ENCODE measurements at places on chromosomes 2 and 18.
A peak's percentile ranks its signal among the peaks of the same experiment; 100 is the strongest.

DNA sequence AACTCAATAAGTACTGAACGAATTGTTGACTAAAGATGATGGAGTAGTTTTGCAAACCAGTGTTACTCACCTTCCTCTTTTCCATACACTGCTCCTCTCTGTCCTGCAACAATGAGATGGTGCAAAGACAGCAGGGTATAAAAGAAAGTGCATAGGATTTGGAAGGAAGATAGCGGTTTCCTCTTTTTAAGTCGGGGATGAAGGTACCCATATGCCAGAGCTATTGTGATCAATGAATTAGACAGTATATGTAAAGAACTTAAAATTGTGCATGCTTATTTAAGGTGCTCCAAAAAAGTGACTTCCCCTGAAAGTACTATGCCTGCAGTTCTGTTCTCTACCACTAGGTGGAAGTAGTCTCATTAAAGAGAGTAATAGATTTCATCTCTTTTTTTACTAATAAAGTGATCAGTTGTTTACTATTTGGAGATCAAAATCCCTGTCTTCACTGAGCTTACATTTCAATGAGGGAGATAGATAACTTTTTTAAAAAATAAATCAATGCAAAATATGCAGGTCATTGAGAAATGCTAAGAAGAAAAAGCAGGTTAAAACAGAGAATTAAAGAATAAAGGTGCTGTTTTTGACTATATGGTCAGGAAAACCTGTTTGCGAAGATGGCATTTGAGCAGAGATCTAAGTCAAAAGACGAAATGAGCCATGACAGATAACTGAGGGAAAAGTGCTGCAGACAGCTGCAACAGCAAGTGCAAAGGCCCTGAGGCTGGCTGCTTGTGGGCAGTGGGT lies 339.7 kb upstream of the SLC14A2 start:
- DNase-seq = peak; percentile 44

GRCh38 chr2:27993402-27993787 lies 102.9 kb downstream of the BABAM2 start:
- DNase-seq = no peak

DNA sequence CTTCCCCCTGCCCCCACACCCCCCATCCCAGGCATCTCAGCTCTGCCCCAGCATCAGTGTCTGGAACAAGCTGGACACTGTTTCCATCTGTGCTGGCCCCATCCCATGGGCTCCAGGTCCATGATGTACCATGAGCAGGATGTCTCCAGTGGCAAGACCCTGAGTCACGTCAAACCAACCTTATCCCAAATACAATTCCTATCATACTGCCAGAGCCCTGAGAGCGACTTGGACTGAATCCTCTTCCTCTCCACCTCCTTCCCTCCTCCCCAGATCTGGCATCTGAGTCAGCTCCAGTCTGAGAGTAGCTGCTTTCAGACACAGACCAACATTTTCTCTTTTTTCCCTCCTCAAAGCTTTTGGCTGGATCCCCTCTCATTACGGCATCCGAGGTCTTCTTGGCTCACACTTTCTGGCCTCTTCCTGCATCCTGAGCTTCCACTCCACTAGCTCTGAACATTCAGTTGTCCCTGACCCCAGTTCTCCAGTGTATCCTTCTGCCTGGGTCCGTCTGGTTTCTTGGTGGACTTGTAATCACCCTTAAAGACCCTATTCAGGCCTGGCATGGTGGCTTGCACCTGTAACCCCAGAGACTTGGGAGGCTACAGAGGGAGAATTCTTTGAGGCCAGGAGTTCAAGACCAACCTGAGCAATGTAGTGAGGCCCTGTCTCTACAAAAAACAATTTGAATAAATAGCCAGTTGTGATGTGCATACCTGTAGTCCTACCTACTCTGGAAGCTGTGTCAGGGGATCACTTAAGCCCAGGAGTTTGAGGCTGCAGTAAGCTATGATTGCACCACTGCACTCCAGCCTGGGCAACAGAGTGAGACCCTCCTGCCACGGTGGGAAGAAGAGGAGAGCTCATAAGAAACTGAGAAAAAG lies 68.3 kb downstream of the ACKR3 start:
- DNase-seq = no peak

- DNase-seq = no peak
Observed at GRCh38 chr2:78928502-78928901, 97.0 kb upstream of the REG3G start.

DNA sequence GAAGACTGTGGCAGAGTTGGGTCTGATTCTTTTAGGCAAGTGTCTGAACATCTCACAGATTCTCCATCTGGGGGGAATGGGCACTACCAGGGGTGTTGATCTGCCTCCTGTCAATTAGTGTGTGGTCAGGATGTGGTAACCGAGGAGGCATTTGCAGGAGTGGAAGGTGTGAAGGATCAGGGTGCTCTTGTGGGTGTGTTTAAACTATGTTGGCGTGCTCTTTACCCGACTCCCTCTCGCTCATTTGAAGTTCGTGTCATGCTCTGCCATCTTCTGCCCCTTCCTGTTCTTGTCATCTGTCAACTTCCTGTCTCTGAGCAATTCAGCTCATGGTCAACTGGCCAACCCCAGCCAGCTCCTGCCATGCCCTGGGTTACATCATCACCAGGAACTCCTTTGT lies 107.9 kb downstream of the RTN4 start:
- no peak for DNase-seq

DNA sequence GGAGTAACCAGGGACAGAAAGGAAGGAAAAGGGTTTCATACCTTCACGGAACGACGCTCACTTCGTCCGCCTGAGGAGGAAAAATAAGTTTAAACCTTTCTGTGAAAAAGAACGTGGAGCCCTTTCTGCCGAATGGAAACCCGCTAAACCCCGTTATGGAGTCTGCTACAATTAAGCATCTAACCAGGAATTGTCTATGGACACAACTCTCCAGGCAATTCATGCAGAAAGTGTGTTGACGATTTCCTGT lies 528 bp upstream of the PPP4R3B start:
- DNase-seq = no peak

- no peak for DNase-seq
Observed at GRCh38 chr2:16635791-16636699, 29.6 kb downstream of the CYRIA start.

- DNase-seq = no peak
Observed at GRCh38 chr18:24011123-24011917, 3.2 kb upstream of the TTC39C start.

- no peak for DNase-seq
Observed at GRCh38 chr2:236803621-236804020, 234.0 kb downstream of the ACKR3 start.

DNA sequence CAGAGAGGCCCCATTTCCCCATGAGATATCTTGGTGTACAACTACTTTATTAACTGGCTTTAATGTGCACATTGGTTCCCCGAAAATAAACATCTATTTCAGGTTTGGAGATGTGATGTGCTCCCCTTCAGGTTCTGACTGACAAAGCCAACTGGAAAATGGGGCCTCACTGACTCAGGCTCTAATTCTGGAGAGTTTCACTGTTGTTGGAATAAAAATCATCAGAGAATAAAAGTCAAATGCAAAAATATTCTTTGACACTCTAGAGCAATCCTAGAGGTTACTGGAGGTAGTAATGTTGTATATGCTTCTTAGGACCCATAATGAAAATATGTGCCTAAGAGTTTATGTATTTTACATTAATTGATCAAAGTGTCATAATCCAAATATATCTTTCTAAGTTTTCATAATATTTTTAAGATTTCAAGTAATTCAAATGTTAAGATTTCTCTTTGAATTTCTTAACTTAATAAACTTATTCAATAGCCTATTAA lies 189.9 kb upstream of the COL3A1 start:
- DNase-seq = no peak

- DNase-seq = peak; percentile 34
Observed at GRCh38 chr2:239727182-239727775, 297.9 kb downstream of the NDUFA10 start.

DNA sequence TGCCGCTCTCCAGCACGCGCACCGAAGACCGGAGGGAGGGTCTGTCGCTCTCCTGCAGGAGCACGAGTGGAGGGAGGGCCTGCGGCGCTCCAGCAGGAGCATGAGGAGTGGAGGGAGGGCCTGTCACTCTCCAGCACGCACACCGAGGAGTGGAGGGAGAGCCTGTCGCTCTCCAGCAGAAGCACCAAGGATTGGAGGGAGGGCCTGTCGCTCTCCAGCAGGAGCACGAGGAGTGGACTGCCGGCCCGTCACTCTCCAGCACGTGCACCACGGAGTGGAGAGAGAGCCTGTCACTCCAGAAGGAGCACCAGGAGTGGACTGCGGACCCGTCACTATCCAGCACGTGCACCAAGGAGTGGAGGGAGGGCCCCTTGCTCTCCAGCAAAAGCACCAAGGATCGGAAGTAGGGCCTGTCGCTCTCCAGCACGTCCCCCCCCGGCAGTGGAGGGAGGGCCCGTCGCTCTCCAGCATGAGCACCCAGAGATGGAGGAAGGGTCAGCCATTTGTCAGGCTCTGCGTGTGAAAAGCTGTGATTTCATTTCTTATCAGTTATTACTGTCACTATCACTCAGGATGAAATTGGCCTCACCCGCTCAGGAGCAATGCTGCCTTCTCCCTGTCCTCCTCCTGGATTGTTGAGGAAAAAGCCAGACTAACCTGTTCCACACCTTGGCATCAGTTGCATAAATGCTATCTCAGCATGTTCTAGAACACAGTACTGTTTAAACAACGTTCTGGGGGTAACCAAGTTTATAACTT lies 35.9 kb downstream of the ADI1 start:
- peak; percentile 62 for DNase-seq

- no peak for DNase-seq
Observed at GRCh38 chr18:2902327-2902726, 55.5 kb downstream of the EMILIN2 start.

DNA sequence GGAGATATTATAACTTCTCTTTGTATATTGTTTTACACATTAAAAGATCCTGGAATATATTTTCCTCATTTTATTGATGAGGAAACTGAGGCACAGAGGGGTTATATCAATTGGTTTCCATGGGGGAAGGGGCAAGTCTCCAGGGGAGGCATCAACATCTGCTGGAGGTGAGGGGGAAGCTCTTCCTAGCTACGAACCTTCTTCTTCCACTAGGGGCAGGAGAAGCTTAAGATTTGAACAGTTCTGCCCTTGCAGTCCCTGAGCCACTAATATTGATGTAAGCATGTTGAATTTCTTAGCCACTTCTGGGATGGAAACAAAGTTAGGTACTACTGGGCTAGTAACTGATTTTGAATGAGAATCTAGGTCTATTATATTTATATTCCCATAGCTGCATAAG lies 140.1 kb upstream of the AQP4 start:
- DNase-seq = no peak

- no peak for DNase-seq
Observed at GRCh38 chr2:66306483-66306882, 128.4 kb upstream of the MEIS1 start.

- no peak for DNase-seq
Observed at GRCh38 chr2:34810456-34810855, 1211.4 kb upstream of the FAM98A start.

DNA sequence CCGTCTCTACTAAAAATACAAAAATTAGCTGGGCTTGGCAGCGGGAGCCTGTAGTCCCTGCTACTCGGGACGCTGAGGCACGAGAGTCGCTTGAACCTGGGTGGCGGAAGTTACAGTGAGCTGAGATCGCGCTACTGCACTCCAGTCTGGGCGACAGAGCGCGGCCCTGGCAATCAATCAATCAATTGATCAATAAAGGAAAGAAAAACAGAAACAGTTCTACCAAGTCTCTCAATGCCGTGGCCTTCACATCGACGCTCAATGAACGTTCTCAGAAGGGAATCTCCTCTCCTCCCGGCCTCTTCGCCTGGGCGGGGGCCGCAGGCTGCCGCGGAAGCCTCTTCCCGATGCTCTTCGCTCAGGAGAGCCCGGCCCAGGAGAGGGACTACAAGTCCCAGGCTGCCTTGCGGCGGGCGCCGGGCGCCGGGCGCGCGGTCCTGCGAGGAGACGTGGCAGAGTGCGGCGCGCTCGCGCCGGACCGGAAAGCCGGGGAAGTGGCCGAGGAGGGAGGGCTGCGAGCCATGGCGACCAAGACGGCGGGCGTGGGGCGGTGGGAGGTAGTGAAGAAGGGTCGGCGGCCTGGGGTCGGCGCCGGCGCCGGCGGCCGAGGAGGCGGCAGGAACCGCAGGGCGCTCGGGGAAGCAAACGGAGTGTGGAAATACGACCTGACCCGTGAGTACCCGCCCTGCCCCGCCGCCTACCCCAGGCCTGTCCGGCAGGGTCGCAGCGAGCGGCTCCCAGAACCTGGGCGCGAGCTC lies at the start of gene TMEM214:
Gene TMEM214, plus strand, starts transcription at position 471 of the 758 bp plus-strand sequence. Its CDS starts 51 bp downstream, at position 522.
- peak; percentile 94 for DNase-seq

GRCh38 chr2:235734688-235735231 lies 240.9 kb downstream of the AGAP1 start:
- no peak for DNase-seq

DNA sequence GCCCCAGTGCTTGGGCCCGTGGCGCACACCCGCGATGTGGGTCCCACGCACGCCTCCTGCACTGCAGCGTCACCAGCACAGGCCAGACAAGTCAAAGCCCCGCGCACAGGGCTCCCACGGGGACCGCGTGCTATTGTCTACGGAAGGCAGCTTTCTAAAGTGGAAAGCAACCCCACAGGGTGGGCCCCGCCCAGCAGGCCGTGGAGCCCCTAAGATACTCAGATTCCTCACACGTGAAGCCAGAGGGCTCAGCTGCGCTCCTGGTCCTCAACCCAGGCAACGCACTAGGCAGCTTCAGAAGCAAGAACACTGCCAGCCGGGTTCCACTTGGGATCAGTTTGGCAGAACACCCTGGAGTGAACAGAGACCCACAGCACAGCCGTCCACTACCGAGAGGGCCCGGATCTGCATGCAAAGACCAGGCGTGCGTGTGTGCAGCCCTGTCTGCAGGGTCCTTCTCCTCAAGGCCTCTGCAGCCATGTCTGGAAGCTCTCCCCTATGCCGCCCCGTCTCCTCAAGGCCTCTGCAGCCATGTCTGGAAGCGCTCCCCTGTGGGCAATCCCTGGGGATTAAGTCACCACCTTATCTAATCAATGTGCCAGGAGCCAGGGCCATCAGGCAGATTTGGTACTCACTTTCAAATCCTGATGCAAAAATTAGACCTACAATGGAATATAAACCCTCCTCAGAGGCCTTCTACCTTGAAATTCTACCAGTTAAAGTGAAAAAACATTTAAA lies 231.3 kb downstream of the HDAC4 start:
- DNase-seq = peak; percentile 36

- DNase-seq = no peak
Observed at GRCh38 chr2:113324684-113325160, 46.0 kb upstream of the PAX8 start.

- no peak for DNase-seq
Observed at GRCh38 chr2:145034511-145034910, 514.6 kb upstream of the ZEB2 start.

GRCh38 chr2:165864296-165864695 lies 70.2 kb upstream of the GALNT3 start:
- no peak for DNase-seq
